A172 (cell line): ENCODE measurements at places on chromosomes 7 and 10. TPM values are rescaled to one million over a fixed set of nuclear protein-coding genes. Genes with fewer than 3 reads are reported as not detected.

Gene PHKG1
- 0.28 TPM in 1 of 2 replicates, not detected in the other for total RNA-seq

- no peak for DNase-seq
These were observed 169.8 kb downstream of the NOC3L start for GRCh38 chr10:94192974-94193373.

- peak; percentile 9 for DNase-seq
These were observed 491.4 kb downstream of the PLXNA4 start for GRCh38 chr7:132084776-132085388.

DNA sequence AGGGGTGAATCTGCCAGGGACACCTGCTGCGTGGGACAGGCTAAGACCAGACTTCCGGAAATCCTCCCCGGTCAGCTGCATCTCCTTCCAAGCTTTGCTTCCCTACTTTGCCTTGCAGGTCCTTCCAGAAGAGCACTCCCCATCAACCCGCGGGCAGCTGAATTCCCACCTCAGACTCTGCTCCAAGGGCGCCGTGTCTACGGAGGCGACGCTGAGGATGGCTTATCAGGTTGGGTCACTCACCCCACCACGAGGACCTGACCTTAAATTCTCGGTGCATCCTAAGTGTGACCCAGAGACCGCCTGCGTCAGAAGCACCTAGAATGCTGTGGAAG lies 78.9 kb upstream of the KMT2C start:
- no peak for DNase-seq

Gene BTBD16
- not detected in 2 replicates for total RNA-seq

Gene GALNT17
- total RNA-seq: not detected in 2 replicates

- DNase-seq: no peak
These were observed 246.7 kb downstream of the CAMK1D start for GRCh38 chr10:12595936-12596576.

DNA sequence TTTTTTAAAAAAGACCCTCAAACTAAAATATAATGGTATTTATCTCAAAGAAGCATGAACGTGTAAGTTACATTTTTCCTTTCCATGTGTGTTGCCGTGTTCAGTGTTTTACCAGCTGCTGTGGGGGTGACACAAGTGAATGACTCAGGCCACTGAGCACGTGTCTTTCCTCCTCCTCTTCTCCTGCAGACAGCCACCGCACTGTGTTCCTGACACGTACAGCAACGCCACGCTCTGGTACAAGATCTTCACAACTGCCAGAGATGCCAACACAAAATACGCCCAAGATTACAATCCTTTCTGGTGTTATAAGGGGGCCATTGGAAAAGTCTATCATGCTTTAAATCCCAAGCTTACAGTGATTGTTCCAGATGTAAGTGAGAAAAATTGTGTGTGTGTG lies 29.7 kb downstream of the TMEM248 start:
- peak; percentile 52 for DNase-seq

- no peak for DNase-seq
These were observed 127.6 kb downstream of the TNS3 start for GRCh38 chr7:47454069-47454973.

- no peak for DNase-seq
These were observed 207.6 kb upstream of the KLF6 start for GRCh38 chr10:3992382-3993178.

Gene CREB5
- total RNA-seq: 1.4 and 3.2 TPM in 2 replicates

Gene GPR141
- total RNA-seq: 0.69 TPM in 1 of 2 replicates, not detected in the other

- no peak for DNase-seq
These were observed 2.4 kb downstream of the PWWP2B start for GRCh38 chr10:132399117-132400035.

DNA sequence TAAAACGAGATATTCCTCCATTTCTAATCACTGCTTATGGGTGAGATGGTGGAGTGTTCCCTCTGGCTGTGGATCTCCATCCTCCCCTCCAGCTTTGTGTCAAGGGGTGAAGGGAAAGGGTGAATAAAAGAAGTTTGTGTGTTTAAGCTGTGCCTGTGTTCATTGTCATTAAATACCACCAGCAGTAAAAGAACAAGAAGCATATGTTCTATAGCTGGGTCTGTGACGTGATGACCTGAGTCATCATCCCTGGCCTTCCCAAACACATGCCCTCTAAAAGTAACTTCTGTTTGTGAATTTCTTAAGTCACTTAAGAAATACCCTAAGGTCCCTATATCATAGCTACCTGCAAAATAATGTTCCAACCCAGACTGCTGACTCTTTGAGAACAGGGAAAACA lies 104.9 kb downstream of the PPP1R17 start:
- DNase-seq: no peak

DNA sequence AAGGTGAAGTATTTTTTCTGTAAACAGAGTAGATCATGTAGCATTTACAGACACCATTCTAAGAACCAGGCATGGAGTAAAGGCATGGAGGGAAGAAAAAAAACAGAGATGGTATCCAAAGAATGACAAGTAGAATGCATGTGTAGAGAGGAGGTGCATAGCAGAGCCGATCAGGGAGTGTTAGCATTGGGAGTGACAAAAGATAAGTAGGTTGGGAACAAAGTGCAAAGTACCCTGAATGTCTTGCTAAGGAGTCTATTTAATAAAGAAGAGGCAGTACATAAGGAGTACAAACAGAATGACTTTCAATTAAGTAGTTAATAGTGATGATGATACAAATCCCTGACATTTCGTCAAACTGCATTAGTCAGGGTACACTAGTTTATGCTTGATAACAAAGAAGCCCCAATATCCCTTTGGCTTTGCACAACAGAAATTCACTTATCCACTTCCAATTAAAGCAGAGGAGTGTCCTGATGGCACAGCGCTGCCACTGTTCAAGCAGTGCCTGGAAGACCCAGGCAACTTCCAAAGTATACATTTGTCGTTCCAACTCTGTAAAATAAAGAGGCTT lies 371.5 kb downstream of the TNS3 start:
- DNase-seq: no peak

- DNase-seq: peak; percentile 35
These were observed 22.5 kb downstream of the CFAP43 start for GRCh38 chr10:104209575-104210198.

Gene ANKRD1
- total RNA-seq: 705 and 1,018 TPM in 2 replicates

Gene NPY
- total RNA-seq: not detected in 2 replicates

GRCh38 chr10:133247681-133248333 lies 10.2 kb downstream of the VENTX start:
- no peak for DNase-seq

Gene CALML5
- not detected in 2 replicates for total RNA-seq

Gene MEOX2
- not detected in 2 replicates for total RNA-seq

DNA sequence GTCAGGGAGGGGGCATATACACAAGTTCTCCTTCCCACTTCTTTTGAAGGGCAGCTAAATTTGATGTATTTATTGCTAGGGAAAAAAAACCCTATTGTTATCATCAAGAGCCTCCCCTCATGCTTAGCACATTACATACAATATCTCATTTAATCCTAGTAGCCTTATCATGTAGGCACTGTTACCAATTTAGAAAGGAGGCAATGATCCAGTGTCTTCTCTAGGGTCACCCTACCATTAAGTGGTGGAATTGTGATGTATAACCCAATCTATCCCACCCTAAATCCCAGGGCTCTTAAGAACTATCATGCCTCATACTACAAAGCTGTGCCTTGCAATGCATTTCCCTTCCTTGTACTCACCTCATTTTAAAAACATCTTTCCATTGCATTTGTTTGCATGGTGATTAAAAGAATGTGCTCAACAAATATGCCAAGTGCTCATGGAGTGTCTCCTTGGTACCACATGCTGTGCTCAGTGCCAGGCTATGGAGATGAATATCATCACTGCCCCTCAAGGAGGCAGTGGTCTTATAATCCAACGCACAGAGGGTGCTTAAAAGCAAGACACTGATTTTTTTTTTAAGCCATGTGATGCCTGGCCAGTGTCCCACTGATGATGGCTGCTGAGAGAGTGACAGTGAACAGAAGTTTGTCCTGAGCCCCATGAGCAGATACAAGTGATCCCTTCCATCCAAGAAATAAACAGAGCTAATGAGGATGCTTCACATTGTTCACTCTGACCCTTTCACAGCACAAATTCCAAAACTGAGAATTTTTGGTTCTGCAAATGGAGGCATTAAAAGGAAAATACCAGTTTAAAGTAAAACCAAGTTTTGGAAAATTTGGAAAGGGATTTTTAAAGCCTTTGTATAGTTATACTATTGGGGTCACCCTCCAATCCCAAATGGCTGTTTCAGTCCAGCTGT lies 98.2 kb downstream of the SORBS1 start:
- no peak for DNase-seq

DNA sequence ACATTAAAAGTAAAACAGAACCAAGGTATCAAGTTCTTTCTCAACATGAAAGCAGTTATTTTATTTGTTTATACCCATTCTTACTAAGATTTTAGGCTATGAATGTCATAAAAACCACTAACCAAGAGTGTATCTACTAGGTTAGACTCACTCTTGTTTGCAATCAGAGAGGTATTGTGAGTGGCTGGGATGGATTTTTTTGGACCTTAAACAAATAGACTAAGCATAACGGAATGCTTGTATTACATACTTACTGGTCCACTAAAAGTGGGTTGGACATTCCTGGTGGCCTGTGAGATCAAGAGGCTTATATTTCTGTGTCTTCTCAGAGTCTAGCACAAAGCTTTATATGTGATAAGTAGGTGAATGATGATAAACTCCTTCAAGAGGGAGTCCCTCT lies 32.6 kb upstream of the CBLL1 start:
- DNase-seq: no peak

Gene LRRD1
- not detected in 2 replicates for total RNA-seq

- no peak for DNase-seq
These were observed 163.1 kb downstream of the CAMK1D start for GRCh38 chr10:12512332-12513002.

DNA sequence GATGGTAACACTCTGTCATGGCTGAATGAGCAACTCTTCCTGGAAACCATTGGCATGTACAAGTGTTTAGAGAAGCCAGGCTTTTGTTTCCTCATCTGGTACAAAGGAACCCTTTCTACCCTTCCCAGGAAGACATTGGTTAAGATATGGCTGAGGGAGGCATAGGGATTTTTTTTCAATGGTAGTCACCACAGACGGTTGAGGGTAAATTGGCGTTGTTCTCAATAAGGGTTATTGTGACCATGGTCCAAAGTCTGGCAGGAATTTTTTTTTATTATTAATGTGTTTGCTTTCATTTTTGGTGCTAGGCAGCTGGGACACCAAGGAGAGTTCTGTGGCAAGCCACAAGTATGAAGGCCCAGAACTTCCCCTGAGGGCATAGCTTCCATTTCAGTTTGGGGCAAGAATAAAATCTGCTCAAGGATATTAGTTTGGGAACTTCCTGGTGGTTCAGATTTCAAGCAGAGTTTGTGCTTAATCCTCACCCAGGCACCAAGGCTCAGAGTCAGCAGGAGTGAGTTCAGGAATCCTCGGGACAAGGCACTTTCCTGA lies at the start of gene PLEKHS1:
Gene PLEKHS1, plus strand, starts transcription at position 502 of the 552 bp plus-strand sequence. CDS start 3,596 bp downstream, outside the sequence.
- DNase-seq: no peak

Gene SLC18A3
- total RNA-seq: not detected in 2 replicates

DNA sequence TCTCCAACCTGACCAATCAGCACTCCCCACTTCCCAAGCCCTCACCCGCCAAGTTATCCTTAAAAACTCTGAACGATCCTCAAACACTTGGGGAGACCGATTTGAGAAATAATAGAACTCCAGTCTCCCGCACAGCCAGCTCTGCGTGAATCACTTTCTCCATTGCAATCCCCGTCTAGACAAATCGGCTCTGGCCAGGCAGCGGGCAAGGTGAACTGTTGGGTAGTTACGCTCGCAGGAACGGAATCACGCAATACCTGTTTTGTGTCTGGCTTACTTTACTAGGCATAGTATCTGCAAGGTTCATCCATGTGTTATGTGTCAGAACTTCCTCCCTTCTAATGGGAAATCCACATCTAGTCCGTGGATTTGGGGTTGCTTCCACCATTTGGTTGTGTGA lies 271.7 kb downstream of the ZMYND11 start:
- no peak for DNase-seq

Gene SUN3
- 4.5 and 7.9 TPM in 2 replicates for total RNA-seq

DNA sequence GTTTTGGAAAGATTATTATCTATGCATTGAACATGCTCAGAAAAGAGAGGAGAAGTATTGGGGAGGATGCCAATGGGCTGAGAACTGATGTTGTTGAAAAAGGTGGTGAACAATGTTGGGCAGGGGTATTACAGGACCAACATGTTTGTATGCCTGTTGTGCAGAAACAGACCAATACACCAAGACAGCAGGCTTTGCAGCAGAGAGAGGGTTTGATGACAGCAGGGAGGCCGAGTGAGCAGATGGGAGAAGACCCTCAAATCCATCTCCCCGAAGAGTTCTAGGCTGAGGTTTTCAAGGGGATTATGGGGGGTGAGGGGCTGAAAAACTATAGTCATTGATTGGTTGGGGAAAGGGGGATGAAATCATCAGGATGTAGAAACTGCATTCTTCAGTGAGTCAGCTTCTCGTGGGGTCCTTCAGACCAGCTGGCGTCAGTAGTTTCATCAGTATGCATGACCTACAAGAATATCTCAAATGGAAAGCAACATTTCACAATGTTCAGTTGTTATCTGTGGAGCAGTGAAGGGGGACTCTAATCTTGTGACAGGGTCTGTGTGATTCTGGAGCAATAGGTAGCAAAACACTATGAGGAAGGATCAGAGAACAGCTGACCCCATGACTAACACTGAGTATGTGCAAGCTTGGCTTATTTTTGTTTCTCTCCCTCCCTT lies 167.8 kb downstream of the BAMBI start:
- DNase-seq: peak; percentile 11

DNA sequence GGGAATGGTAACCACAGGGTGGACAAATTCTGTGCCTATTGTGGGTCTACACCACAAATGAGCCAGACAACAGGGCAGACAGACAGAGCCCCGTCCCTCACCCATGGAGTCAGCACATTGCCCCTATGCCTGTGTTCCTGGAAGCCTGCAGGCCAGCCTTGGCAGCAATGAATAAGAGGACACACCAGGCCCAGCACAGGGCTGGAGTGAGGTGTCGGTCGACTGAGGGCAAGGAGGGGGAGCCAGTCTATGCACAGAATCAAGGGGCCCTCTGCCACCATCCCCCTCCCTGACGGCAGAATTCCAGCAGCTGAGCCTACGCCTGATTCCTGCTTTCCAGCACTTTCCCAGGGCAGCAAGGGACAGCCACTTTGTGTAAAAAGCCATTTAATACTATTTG lies 98.2 kb downstream of the CALN1 start:
- no peak for DNase-seq

DNA sequence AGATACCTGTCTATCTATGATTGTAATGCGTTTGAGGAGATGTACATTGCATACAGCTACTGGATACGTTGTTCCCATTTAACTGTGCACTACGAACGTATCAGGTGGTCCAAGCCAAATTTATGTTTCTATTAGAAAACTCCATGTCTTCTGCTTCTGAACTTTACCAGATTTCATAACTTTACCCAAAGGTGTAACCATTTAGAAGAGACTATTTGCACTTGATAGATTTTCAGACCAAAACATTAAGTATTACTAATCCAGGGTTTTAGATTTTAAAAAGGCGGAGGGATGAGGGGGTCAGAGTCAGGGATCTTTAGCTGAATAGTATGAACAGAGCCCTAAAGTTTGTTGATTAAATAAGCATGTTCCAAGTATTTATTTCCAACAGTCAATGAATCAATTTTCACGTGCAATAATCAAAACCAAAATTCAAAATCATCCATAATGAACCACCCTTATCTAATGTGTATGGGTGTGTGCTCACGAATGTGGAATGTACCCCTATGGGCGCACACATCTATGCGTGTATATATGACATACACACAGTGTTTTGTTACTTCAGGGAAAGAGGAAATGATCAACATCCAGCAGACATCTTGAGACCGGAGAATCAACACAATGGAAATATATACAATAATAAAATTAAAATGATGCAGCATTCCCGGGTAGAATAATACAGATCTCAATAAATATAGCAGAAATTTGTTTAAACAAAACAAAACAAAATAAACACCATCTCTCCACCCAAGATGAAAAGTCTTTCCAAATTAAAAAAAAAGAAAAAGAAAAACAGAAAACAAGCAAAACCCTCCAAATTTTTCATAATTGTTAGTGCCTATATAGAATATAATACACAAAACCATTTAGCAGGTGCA lies 3.4 kb downstream of the FEZF1 start:
- DNase-seq: no peak
